CD4-positive, alpha-beta T cell treated with Interleukin-4 for 4 hours (primary cell): ENCODE measurements at places on chromosomes 7 and 10.
A peak's percentile ranks its signal among the peaks of the same experiment; 100 is the strongest.

DNA sequence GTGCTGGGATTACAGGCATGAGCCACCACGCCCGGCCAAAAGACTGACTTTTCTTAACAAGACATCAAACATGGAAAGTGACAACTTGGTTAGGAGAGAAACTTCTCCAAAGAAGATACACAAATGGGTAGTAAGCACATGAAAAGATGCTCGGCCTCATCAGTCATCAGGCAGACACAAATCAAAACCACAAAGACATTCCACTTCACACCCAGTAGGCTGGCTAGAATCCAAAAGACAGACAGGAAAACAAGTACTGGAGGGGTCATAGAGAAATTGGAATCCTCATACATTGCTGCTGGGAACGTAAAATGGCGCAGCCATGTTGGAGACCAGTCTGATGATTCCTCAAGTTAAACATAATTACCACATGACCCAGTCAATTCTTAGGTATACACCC is 16.4 kb downstream of the SEPHS1 start:
- DNase-seq: no peak

- peak; percentile 77 for DNase-seq
Observed at GRCh38 chr7:105806592-105807447, 69.6 kb downstream of the ATXN7L1 start.

DNA sequence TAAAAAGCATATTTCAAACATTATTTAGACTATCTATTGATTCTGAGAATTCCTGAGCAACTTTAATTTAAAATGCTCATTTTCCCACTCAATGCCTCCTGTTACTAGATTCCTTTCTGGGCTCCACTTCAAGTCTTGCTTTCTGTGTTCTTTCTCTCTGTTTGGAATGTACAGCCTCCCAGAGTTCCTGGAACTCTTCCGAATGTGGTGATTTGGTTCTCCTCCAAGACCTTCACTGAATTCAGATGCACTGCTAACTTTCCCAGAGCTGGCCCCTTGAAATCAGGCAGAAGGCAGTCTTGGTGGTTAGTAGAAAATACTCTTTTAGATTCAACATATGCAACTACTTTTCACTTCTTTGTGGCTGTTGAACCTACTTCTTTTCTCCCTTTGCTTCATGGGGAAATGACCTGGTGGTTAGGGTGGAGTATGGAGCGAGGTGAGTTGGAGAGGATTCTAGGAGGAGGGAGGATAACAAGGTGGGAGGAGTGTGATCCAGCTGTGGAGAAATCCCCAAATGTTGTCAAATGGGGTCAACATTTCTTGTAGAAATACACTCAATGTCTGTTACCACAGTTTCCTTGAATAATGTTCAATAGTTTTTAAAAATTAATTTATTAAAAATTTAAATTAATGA is 27.9 kb upstream of the CCDC7 start:
- no peak for DNase-seq

- no peak for DNase-seq
Observed at GRCh38 chr10:122466951-122467381, 5.6 kb downstream of the HTRA1 start.

- DNase-seq: no peak
Observed at GRCh38 chr7:127988751-127989150, 42.5 kb downstream of the LRRC4 start.

GRCh38 chr10:131621784-131622624 is 278.8 kb upstream of the PPP2R2D start:
- DNase-seq: no peak

DNA sequence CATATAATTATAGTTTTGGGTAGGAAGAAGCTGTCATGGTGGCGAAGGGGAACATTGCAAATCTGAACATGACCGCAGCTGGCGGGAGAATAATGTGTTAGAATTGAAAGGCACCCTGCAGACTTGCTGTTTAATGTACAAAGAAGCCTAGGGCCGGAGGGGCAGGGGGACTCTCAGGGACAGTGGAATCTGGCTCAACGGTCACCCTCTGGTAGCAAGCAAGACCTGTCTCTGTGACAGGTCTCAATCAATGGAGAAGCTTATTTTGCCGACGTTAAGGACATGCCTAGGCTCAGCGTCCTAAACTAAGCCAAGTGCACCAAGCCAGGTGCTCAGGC is 177.3 kb downstream of the NSUN6 start:
- no peak for DNase-seq

DNA sequence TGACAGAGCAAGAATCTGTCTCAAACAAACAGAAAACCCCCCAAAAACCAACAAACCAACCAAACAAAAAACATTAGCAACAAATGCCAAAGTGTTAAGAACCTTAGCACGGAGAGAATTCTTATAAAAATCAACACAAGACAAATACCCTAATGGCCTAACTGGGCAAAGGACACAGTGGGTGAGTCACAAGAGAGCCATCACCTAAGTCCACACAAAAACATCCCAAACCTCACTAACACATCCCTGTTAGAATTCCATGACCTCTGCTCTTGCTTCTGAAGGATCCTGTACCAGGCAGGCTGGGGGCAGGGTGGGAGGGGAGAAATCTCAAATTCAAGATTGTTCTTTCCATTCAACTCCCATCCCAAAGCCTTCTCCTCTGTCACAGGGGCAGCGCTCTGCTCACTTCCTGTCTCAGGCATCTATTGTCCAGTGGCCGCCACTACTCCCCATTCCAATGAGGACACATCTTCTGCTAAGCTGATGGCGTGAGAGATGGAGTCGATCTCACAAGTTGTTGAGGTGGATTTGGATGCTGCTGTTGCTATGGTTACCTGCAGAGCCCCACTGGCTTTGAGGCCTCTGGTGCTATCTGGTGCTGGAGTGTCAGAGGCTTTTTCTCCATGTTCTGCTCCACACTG is 9.2 kb downstream of the IL15RA start:
- DNase-seq: no peak

- no peak for DNase-seq
Observed at GRCh38 chr10:62214364-62214874, 54.2 kb downstream of the RTKN2 start.

- no peak for DNase-seq
Observed at GRCh38 chr7:69880840-69881239, 282.6 kb downstream of the AUTS2 start.

GRCh38 chr7:149370790-149371189 is 90.1 kb downstream of the ZNF777 start:
- no peak for DNase-seq
